ENCODE measurements at places on chromosomes 2 and 18. TPM values are rescaled to one million over a fixed set of nuclear protein-coding genes. Genes with fewer than 3 reads are reported as not detected.

NEUROD1 gene
- total RNA-seq, result not detected

CDH7 gene
- total RNA-seq, result not detected

LRRC30 gene
- not detected for total RNA-seq

KCNK3 gene
- under 0.01 TPM for total RNA-seq

CNTNAP5 gene
- not detected for total RNA-seq

UGT1A3 gene
- total RNA-seq, result not detected

DLGAP1 gene
- total RNA-seq, result under 0.01 TPM

NDUFS1 gene
- total RNA-seq, result 125 TPM

LAMA3 gene
- 2.6 TPM for total RNA-seq

VIT gene
- not detected for total RNA-seq

CYS1 gene
- total RNA-seq, result 1.6 TPM

SEMA4C gene
- total RNA-seq, result 22.5 TPM

HOXD1 gene
- total RNA-seq, result under 0.01 TPM

DOK6 gene
- 2.6 TPM for total RNA-seq

LRP2 gene
- under 0.01 TPM for total RNA-seq

KLF11 gene
- total RNA-seq, result 6.9 TPM

LAMA1 gene
- total RNA-seq, result 14.5 TPM

- peak; percentile 78 for DNase-seq
These were observed 93.6 kb downstream of the ZAP70 start for GRCh38 chr2:97806738-97807618.

DNA sequence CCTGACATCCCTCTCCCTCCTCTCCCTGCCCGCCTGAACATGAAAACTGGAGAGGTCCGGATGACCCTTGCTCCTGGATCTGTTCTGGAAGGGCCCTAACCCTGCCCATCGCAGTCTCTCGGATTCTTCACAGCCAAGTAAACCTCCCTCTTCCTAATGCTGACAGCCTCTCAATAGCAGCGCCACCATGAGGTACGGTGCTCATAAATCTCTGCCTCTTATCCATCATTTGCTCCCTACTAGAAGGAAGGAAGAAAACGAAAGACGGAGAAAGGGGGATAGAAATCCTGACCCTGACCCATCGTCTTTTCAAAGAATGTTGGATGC is 257.9 kb downstream of the BCL11A start:
- DNase-seq, result no peak

DNA sequence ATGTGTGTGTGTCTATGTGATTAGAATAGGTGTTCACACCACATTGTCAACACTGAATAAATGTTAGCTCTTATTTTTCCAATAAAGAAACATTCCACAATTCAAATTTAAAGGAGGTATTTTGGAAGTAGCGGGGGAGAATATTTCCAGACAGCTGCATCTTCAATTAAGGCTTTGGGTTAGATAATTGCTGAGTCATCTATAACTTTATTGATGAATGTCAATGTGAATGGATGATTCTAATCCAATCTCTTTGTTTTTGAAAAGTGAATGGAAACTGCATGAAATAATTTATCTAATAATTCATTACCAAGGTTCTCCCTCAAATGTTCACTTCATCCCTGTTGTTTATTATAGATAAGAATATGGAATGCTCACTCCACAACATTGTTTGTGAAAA is 625.2 kb downstream of the IRS1 start:
- no peak for DNase-seq

- DNase-seq, result no peak
These were observed 27.7 kb downstream of the NETO1 start for GRCh38 chr18:72840109-72840508.

GRCh38 chr2:11936761-11937160 is 190.3 kb downstream of the LPIN1 start:
- DNase-seq, result no peak

GRCh38 chr2:16248571-16249105 is 308.3 kb downstream of the MYCN start:
- DNase-seq, result no peak

DNA sequence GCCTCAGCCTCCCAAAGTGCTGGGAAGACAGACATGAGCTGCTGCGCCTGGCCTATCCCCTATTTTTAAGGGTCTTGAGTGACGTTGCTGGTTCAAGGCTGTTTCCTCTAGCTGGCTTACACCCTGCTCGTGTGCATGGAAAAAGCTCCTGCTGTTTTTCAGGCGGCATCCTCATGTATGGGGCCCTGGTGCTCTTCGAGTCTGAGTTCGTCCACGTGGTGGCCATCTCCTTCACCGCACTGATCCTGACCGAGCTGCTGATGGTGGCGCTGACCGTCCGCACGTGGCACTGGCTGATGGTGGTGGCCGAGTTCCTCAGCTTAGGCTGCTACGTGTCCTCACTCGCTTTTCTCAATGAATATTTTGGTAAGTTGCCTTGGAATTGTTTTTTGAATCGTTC is 22.0 kb upstream of the NFATC1 start:
- DNase-seq, result no peak

DNA sequence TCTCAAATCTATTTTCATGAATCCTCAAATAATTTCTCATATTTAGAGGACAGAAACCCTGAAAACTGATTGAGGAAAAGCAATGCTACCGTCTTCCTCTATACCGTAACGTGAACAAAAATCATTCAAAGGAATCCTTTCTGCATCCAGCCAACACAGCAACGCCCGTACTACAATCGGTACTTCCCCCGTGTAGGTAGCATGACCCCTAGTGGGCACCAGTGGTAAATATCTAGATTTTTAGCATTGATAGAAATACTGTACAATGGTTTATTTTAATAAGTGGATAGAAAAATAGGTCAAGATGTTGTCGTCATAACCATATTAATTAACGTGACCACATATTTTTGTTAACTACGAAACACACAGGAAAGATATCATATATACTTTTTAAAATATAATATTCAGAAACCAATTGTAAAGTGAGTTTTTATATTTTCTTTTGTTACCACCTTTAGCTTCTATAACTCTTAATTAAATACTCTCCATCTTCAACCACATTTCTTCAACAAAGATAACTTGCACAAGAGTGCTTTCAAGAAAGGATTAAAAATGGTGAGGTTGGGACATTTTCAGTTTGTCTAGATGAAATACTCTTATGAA is 194.1 kb downstream of the SS18 start:
- DNase-seq, result peak; percentile 47

- DNase-seq, result no peak
These were observed 63.0 kb downstream of the MCFD2 start for GRCh38 chr2:46852598-46852997.

- DNase-seq, result no peak
These were observed 7.6 kb upstream of the ONECUT2 start for GRCh38 chr18:57427429-57428201.

- no peak for DNase-seq
These were observed 111.9 kb downstream of the MRO start for GRCh38 chr18:50707855-50708469.

GRCh38 chr2:24452502-24452885 is 38.6 kb upstream of the NCOA1 start:
- no peak for DNase-seq

- peak; percentile 22 for DNase-seq
These were observed 66.1 kb upstream of the CDC42EP3 start for GRCh38 chr2:37737507-37737906.

DNA sequence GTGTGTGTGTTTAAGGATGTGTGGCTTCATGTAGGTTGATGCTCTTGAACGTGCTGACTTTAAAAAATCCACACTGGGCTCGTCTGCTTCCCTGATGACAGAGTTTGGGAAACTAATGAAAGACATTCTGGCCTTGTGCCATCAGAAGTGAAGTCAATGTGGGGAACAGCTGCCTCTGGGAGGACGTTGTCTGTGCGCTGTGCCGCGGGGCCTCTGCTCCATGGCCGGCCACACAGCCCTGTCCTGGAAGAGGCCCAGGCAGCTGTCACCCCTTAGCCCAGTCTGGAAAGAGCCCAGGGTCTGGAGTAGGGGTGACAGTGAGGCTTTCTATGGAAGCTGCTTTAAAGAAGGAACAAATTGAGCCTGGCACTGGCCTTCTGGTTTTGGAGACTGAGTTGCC is 155.8 kb downstream of the SH3RF3 start:
- peak; percentile 77 for DNase-seq

DNA sequence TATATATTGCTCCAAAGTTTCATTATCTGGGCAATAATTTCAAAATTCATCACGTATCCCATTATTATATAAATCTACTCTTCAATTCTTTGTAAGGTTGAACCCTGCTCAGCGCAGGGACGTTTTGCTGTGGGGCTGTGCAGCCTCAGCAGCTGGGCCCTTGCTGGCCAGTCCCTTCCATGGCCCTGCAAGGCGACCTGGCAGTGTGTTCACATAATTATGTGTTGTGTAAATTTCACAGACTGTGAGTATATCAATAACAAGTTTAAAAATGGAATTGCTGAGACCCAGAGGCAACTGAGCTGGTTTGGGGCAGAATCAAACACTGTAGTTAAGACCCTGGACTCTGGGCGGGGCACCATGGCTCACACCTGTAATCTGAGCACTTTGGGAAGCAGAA is 16.1 kb upstream of the MAL start:
- DNase-seq, result no peak

DNA sequence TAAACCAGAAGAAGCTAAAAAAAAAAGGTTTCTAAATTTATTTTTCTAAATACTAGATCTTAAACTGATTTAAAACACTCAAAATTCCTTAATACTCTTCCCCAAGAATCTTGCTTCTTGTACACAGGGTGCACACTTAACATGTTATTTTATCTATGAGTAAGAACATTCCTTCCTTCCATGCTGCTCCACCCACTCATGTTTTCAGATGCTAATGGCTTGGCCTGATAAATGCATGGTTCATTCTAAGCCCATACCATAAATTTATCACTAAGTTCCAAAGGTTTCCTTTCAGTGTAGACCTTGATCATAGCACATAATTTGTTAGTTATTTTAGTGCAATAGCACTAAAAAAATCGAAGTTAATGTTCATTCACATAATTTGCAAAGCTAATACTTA is 8.1 kb downstream of the FBXO48 start:
- DNase-seq, result peak; percentile 10

GRCh38 chr18:76396792-76397191 is 98.2 kb downstream of the ZNF516 start:
- no peak for DNase-seq

- no peak for DNase-seq
These were observed 1276.1 kb upstream of the FAM98A start for GRCh38 chr2:34875091-34875745.

DNA sequence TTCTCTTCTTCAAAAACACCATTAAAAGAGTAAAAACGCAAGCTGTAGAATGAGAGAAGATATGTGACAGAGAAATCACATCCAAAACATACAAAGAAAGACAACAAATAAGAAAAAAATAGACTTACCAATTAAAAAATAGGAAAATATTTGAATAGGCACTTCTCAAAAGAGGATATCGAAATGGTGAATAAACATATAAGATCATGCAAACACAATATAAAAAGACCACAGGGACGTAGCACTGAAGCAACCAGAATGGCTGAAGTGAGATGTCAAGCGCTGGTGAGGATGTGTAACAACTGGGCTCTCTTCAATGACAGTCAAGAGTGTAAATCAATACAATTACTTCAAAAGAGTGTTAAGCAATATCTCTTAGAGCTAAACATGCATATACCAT is 202.3 kb downstream of the ZBTB7C start:
- no peak for DNase-seq

GRCh38 chr18:46447792-46448191 is 209.2 kb downstream of the LOXHD1 start:
- no peak for DNase-seq

GRCh38 chr2:145012806-145013205 is 492.9 kb upstream of the ZEB2 start:
- no peak for DNase-seq

DNA sequence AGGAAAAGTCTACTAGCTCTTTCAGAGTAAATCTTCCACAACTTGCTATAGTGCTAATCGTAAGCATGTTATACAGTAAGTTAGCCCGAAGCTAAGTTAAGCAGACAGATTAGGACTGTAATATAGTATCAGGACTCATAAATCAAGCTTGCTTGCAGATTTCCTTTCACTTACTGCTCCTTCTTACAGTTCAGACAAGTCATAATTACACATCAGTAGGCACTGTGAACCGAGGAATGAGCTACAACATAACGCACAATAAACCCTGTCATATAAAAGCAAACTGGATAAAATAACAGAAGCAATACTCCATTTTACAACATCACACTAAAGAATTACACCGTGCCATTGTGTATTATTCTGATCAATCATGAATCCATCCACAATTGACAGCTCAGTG is 832.6 kb upstream of the ZEB2 start:
- DNase-seq, result peak; percentile 30

DNA sequence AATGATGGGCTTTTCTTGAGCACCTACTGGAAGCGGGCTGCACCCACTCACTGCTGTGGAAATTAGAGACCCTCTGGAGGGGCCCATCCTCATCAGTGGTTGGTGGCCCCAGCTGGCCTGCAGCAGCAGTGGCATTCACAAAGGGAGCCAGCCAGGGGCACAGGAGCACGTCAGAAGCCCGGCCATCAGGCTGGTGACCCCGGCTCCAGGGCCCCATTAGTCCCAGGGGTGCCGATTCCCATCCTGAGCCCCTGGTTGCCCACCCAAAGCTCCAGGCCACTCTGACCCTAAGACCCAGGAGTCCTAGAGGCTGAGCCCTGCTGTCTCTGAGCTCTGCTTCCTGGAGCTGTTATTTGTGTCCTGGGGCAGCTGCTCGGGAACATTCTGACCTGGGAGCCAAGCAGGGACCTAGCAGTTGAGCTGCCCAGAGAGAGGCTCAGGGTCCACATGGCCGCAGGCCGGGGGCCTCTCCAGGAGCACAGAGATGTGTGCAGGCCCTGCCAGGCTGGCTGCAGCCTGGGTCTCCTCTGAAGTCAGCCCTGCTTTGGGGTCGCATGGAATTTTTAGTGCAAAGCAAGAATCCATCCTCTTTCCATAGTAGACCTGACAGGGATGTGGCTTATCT is 207.2 kb downstream of the KLHL29 start:
- DNase-seq, result no peak

GRCh38 chr2:217058791-217059755 is 199.2 kb upstream of the TNP1 start:
- no peak for DNase-seq

DNA sequence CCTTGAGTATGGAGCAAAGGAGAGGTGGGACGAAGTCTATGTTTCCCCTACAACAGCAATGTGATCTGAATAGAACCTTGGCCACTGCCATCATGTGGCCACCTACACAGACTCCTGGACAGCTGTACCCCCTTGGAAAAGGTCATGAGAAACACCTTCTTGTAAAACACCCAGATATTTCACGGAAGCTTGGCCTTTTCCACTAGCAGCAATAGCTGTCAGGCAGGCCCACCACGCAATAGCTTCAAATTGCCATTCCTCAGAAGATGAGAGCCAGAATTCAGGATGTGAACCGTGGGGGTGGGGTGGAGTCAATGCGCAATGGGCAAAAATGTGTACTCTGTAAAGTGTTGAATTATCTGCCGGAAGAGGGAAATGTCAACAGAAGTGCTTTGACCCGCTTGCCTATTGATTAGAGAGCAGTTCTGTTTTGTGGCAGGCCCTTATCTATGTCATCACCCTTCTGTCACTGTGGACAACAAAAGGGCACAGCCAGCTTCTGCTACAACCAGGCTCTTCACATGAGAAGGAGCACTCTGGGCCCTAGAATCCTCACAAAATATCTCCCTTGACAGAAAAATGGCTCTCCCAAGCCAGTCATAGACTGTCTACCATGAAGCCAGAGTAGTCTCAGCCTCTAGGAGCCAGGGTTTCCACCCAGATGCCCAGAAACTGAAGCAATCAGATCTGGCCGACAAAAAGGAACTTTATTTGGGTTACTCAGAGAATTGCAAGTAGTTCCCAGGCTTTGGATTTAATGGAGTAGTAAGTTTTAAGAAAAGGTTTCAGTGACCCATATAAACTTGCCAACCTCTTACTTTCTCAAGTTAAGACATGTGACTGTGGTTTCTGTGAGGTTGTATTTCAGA is 9.5 kb downstream of the INPP1 start:
- peak; percentile 59 for DNase-seq

All from fibroblast of villous mesenchyme (primary cell).